PC-9 (cell line): ENCODE measurements at places on chromosomes 1 and 21. TPM values are rescaled to one million over a fixed set of nuclear protein-coding genes. Genes with fewer than 3 reads are reported as not detected.

The PLD5 gene
- not detected in 2 replicates for total RNA-seq

The SLC35E2B gene
- 55.4 and 63.7 TPM in 2 replicates for total RNA-seq

GRCh38 chr1:173870252-173871075 is 2.3 kb downstream of the ZBTB37 start:
- DNase-seq, result no peak

GRCh38 chr21:28794371-28794851 is 198.3 kb downstream of the LTN1 start:
- no peak for DNase-seq

- DNase-seq, result no peak
Observed at GRCh38 chr21:31473685-31474345, 129.8 kb upstream of the TIAM1 start.
